NCI-H2029 (cell line): ENCODE measurements at places on chromosomes 7 and 10.
A peak's percentile ranks its signal among the peaks of the same experiment; 100 is the strongest.

DNA sequence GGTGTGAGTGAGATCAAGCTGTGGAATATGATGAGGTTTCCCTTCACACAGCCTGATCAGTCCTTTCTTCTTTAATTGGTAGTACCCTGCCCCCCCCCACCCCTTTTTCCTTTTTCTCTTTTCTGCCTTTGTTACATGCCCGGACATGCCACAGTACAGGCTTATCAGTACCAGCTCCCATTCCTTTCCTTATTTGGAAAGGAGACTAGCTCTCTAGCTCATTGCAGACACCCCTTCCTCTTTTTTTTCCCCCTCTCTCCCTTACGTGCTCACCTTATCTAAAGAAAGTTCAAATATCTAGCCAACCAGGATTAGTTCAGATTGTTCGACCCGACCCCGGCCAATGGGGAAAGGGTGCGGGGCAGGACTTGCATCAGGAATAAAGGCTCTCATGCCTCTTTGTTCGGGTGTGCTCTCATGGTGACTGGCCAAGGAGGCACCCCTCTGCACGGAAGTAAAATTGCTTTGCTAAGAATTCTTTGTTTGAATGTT, 230.4 kb downstream of the ACTR3B start:
- no peak for DNase-seq

- no peak for DNase-seq
These were observed 3.5 kb downstream of the ANTXRL start for GRCh38 chr10:46290101-46290886.

DNA sequence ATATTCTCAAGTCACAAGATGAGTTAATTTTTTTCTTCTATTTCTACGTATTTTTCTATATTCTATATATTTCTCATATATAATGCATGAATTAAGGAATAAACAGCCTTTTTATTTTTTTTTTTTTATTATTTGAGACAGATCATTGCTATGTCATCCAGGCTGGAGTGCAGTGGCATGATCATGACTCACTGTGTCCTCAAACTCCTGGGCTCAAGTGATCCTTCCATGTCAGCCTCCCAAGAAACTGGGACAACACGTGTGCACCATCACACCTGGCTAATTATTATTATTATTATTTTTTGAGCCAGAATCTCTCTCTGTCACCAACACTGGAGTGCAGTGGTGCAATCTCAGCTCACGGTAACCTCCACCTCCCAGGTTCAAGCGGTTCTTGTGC, 1.5 kb downstream of the CLDN12 start:
- peak; percentile 20 for DNase-seq

- no peak for DNase-seq
These were observed 7.5 kb upstream of the SH2D4B start for GRCh38 chr10:80530251-80530650.

- peak; percentile 19 for DNase-seq
These were observed 72.6 kb upstream of the PDLIM1 start for GRCh38 chr10:95363303-95363912.

- DNase-seq = peak; percentile 83
These were observed at the start of gene NRF1 for GRCh38 chr7:129611246-129612111. NRF1 (plus strand) TSS chr7:129611720; CDS start chr7:129657352, 45,632 bp downstream.

GRCh38 chr10:50992972-50993766, 81.1 kb upstream of the PRKG1 start:
- DNase-seq = no peak

DNA sequence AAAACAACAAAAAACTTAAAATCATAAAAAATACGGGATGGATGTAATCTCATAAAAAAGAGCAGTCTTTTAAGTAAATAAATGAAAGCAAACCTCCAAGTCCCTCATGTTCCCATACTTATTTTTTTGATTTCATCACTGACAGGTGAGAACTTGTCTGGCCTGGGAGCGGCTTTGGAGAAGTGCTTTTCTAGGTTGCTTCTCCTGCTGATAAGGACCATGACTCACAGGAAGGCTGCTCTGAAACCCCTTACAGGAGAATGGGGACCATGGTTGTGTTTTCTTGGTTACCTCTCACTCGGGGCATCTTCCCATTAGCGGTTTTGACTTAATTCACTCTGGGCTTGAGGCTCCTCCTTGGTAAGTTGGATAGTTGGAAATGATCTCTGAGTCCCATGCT, 237.4 kb downstream of the CAMK1D start:
- no peak for DNase-seq

GRCh38 chr7:50531928-50532327, 33.3 kb downstream of the DDC start:
- no peak for DNase-seq

DNA sequence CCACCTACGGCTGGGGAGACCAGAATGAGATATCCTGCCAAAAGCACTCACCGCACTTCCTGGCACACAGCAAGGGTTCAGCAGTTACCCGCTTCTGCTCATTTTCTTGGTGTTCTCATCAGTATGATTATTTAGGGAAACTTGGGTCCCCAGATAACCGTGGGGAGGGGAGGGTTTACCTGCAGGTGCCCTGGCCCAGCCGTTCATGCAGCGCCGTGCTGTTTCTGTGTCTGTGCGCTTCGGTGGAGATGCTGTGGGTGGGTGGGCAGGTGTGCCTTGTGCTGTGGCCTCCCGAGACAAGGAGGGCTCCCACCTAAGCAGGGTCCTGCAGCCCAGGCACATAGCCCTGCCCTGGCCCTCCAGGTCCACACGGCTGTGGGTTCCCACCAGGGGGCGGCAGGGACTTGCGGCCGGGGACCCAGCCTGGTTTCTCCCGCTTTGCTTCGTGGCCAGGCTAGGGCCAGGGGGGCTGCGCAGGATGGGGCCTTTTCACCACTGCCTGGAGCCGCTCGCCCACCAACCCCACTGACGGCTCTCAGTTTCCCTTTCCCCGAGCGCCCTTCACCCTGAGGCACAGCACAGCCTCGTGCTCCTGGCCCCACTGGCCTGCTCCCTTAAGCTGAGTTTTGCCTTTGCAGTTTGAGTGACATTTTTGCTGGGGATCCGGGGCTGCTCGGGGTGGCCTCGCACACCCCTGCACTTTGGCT, 78.5 kb downstream of the LHPP start:
- no peak for DNase-seq

- DNase-seq = no peak
These were observed 183.5 kb downstream of the MAD1L1 start for GRCh38 chr7:2049111-2049781.

DNA sequence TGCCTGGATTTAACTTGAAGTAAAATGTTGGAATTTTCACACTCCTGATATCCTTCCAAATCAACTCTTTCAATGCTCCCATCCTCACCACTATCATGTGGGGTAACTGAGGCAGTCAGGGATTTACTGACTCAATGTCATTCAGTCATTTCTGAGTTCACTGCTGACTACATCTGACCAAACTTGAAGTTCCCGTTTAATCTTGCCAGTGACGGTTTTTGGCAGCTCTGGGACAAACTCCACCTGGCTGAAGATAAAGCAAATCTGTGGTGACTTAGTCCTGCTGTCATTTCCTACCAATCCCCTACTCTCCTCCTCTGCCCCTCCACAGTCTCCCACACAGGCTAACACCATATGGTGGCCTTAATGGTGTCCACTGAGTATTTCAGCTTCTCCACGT, 22.7 kb upstream of the ACSM6 start:
- no peak for DNase-seq

DNA sequence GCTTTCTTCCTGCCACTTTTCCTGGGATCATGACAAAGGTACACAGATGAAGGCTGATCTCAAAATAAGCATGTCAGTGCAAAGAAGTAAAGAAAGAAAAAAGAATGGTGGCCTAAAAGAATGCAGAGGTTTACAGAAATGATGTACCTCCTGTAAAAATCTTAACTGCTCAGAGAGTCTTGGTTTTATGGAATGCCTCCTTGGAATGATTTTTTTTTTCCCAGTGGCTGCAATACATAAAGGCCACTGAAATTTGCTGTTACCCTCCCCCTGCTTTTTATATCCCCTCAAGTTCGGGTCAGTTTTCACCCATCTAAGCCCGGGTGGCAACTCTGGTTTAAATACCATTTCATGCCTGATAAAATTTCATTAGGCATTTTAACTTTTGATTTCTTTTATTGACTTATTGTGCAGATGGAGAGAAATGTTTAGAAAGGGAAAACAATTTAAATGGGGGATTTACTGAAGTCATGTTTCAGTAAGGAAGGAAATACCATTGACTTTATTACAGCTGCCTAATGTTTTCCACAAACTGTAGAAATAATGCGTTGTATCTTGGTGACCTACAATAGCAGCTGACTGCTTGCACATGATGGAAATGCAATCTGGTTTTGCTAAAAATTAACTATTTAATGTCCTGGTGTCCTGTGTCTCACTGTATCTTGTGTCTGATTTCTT, 102.5 kb downstream of the SAMD9 start:
- DNase-seq = no peak

- DNase-seq = peak; percentile 40
These were observed 72.0 kb upstream of the BTBD16 start for GRCh38 chr10:122199070-122199469.

- no peak for DNase-seq
These were observed 208.3 kb upstream of the KMT2E start for GRCh38 chr7:104805449-104806317.

GRCh38 chr7:100555701-100556100, 16.7 kb downstream of the AGFG2 start:
- DNase-seq = no peak

DNA sequence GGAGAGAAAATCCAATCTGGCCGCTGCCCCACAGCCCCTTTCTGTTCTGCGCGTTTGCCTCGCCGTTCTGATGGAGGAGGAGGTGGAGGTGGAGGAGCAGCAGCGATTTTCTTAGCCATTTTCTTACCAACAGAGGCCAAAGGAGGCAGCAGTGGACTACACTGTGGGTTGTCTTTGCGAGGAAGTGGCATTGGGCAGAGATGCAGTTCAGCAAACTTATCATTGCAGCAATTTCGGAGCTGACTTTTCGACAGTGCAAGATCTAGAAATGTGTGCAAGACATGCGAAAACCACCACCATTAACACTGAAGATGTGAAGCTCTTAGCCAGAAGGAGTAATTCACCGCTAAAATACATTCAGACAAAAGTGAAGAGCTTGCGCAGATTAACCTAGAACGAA, 1.9 kb upstream of the ARL4A start:
- DNase-seq = no peak

DNA sequence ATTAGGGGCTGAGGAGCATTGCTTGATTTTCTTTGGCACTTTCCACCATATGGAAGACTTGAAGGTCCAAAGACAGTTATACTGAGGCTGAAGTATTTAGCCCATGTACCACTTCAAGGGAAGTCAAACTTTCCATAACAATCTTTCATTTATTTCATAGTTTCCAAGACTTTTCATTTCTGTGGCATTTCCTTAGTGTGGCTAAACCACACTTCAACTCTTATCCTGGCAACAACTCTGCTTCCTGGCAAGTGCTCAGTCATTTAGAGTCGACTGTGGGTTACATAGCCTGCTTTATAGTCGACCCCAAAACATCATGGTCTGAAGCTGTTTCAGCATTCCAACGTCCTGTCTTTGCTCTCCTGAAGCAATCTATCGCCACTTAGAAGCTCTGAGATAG, 343.0 kb upstream of the SEMA3D start:
- no peak for DNase-seq

DNA sequence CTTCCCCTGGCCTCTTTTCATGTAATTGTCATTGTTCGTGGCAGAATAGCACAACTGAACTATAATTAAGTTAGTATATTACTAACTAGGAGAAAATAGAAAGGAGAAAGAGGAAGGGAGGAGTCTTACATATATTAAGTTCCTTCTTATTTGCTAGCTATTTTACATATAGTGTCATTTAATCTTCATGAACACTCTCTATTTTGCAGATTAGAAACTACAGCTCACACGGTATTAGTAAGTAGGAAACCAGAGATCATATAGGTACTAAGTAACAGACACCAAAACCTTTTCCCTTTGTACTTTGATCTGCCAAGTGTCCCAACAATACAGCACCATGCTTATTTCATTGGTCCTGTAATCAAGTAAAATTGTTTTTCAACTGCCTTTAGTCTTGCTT, 202.4 kb upstream of the HPS1 start:
- no peak for DNase-seq

DNA sequence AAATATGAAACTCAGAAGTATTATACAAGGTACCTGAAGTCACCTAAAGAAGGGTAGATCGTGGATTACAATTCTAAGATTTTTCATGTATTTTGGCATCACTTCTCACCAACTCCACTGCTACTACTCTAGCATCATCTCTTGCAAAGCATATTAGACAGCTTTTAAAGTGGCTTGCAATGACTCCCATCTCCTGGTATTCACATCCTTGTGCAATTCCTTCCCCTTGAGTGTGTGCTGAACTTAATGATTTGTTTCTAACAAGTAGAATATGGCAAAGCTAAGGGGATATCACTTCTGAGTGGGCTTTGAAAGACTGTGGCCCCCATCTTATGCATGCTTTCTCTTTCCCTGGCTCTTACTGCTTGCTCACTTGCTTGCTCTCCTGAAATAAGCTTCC, 280.2 kb downstream of the SNX13 start:
- no peak for DNase-seq

- DNase-seq = no peak
These were observed 355.6 kb downstream of the RNLS start for GRCh38 chr10:88227342-88228018.

DNA sequence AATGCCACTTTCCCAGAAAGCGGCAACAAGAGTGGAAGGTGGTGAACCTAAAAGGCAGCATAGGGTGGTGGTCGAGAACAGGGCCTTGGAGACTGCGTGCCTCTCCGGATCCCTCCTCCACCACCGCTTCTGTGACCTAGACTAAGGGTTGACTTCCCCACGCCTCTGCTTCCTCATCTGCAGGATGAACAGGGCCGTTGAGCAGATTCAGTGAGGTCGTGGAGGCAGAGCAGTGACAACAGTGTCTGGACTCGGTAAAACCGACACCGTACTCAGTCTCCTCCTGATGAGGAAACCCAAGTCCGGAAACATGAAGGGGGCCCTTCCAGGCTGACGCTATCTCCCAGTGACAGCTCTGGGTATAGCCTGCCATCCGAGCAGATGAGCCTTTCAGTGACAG, 162.6 kb downstream of the CELF2 start:
- DNase-seq = no peak
